ENCODE measurements at places on chromosomes 7 and 10. TPM values are rescaled to one million over a fixed set of nuclear protein-coding genes. Genes with fewer than 3 reads are reported as not detected.

GRCh38 chr10:184911-185310 lies 49.7 kb downstream of the ZMYND11 start:
- no peak for DNase-seq

GRCh38 chr7:36011588-36011965 lies 141.5 kb upstream of the EEPD1 start:
- no peak for DNase-seq

DNA sequence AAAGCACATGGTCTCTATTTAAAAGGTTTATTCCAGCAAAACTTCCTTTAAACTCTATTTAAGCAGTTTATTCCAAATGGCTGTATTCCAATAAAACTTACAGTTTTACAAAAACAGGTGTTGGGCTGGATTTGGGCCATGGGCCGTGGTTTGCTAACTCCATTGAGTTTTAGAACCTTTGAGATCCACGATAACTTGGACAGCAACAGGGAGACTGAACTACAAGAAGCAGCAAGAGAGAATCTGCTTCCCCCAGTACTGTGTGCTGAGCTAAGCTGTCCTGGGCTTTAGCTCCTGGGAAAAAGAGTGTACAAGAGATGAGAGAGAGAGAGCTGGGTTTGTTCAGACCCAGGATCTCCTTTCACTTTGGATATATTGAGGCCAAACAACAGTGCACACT lies 204.0 kb upstream of the CELF2 start:
- no peak for DNase-seq

- DNase-seq, result no peak
These were observed 532.4 kb downstream of the INHBA start for GRCh38 chr7:41170466-41170865.

DNA sequence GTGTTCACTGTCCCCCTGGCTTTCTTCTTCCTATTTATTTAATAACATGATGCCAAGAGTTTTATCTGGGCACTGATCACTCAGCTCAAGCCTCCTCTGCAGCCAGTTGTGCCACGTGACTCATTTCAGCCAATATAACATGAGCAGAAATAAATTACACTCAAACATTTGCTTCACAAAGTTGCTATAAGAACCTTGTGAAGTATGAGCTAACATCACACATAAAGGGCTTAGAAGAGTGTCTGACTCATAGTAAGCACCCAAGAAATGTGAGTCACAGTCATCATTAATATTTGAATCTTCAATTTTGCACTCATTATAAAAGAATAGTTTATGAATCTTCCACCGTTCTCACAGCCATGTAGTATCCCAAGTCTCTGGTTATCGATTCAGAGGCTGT lies 414.6 kb upstream of the NPVF start:
- no peak for DNase-seq

GRCh38 chr7:30911561-30911969 lies at the start of gene AQP1:
Gene AQP1 (plus strand): TSS chr7:30911853. CDS start chr7:30911910, 57 bp downstream.
- no peak for DNase-seq

- no peak for DNase-seq
These were observed 60.0 kb downstream of the ENO4 start for GRCh38 chr10:116909307-116909706.

Gene ACHE
- polyA plus RNA-seq, result 5.1 TPM

Gene PIK3CG
- polyA plus RNA-seq, result 2.2 TPM

GRCh38 chr10:111018021-111018420 lies 58.8 kb upstream of the ADRA2A start:
- DNase-seq, result no peak

Gene SPDYE8
- polyA plus RNA-seq, result 0.92 TPM

- DNase-seq, result no peak
These were observed 32.8 kb downstream of the ADCY1 start for GRCh38 chr7:45606931-45607330.

Gene LDB3
- polyA plus RNA-seq, result 1.1 TPM

Gene PCLO
- 10.2 TPM for polyA plus RNA-seq

Gene AS3MT
- polyA plus RNA-seq, result 18.7 TPM

GRCh38 chr10:51876503-51876902 lies 177.1 kb upstream of the CSTF2T start:
- DNase-seq, result no peak

DNA sequence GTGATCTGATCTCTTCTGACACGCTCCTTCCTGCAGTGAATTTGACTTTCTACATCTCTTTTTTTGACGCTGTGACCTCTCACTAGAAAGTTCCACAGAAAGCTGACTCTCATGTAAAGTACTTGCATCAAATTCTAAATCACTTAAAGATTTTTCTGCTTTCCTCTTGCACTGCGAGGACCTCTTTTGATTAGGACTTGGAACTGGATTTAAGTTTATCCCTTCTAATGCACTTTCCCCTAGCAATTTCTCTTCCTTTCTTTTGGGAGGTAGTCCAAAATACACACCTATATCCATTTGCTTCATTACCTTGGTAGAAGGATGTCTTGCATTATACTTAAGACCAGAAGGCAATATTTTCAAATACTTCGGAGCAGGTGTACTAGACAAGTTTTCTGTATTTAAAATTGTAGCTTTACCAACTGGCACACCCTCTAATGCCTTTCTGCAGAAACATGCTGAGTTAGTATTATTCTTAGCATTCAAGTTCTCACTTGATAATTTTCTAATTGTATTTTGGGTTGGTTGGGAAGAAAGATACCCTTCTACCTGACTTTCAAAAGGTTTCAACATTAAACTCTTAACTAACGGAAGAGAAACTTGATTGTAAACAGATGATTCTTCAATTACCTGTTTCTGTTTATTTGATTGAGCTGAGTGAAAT lies 4.6 kb downstream of the DCLRE1A start:
- DNase-seq, result no peak

Gene FKBP6
- polyA plus RNA-seq, result not detected

Gene CYP3A5
- 1.5 TPM for polyA plus RNA-seq

Gene LLCFC1
- polyA plus RNA-seq, result 0.24 TPM

DNA sequence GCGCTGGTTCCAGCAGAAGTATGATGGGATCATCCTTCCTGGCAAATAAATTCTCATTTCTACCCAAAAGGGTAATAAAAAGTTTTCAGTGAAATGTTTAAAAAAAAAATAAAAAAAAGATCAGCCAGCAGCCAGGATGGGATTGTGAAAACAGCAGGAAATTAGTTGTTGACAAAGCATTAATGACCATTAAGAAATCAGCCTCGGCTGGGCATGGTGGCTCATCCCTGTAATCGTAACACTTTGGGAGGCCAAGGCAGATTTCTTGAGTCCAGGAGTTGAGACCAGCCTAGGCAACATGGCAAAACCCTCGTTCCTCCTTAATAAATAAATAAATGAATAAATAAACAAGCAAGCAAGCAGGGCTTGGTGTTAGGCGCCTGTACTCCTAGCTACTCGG lies 82.6 kb downstream of the PTEN start:
- no peak for DNase-seq

Gene FLNC
- polyA plus RNA-seq, result 18.6 TPM

- no peak for DNase-seq
These were observed 38.7 kb downstream of the NRF1 start for GRCh38 chr7:129650056-129650758.

GRCh38 chr7:155463114-155463811 lies 5.3 kb downstream of the EN2 start:
- no peak for DNase-seq

DNA sequence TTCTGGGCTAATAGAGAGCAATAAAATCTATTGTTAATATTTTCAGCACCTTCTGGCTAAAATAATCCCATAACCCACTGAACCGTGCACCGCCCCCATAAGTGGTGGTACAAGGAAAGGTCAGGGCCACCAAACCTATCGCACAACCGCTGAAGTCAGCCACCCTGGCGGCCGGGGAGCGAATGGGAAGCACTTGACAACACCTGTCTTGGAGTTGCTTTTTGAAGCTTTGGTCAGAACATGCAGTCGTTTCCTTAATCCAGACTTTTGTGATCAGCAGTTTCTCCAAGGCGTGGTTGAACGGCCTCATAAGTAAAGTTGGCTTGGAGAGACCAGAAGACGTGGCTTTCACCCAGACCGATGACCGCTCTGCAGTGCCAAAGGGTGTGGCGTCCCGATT lies 97.4 kb downstream of the DNAJB6 start:
- DNase-seq, result no peak

Measured in left renal cortex interstitium (tissue), 4 donors.